GM13977 (cell line): ENCODE measurements at places on chromosomes 7 and 10.

GRCh38 chr7:2708547-2709310, 20.7 kb downstream of the AMZ1 start:
- no peak for DNase-seq

- DNase-seq: no peak
These were observed 6.1 kb upstream of the GRK5 start for GRCh38 chr10:119201233-119201632.

DNA sequence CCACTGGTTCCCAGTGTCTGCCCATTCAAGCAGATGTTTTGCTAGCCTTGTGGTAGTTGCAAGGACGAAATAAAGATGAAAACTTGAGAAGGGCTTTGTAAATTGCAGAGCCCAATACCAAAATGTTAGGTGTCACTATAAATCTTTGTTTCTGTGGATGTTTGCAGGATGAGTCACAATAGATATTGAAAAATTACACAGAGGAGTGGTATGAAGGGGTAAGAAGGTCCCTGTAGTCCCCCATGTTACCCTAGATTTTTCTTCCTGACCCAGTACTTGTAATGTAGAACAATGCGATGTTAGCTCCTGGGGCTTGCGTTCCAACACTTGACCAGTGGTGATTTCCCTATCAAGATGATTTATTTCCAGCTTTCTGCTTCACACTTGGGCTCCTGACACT, 102.6 kb upstream of the LYZL1 start:
- DNase-seq: no peak

DNA sequence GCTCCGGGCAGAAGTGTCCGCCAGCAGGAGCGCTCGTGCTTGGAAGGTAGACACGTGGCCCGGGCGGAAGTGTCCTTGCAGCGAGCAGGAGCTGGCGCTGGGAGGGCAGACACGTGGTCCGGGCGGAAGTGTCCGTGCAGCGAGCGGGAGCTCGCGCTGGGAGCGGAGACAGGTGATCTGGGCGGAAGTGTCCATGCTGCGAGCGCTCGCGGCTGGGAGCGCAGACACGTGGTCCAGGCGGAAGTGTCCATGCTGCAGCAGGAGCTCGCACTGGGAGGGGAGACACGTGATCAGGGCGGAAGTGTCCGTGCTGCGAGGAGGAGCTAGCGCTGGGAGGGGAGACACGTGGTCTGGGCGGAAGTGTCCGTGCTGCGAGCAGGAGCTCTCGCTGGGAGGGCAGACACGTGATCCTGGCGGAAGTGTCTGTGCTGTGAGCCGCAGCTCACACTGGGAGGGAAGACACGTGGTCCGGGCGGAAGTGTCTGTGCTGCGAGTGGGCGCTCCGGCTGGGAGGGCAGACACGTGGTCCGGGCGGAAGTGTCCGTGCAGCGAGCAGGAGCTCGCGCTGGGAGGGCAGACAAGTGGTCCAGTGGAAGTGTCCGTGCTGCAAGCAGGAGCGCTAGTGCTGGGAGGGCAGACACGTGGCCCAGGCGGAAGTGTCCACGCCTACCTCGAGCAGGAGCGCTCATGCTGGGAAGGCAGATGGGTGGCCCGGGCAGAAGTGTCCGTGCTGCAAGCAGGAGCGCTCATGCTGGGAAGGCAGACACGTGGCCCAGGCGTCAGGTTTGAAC, 41.1 kb upstream of the PRKAR1B start:
- DNase-seq: no peak

DNA sequence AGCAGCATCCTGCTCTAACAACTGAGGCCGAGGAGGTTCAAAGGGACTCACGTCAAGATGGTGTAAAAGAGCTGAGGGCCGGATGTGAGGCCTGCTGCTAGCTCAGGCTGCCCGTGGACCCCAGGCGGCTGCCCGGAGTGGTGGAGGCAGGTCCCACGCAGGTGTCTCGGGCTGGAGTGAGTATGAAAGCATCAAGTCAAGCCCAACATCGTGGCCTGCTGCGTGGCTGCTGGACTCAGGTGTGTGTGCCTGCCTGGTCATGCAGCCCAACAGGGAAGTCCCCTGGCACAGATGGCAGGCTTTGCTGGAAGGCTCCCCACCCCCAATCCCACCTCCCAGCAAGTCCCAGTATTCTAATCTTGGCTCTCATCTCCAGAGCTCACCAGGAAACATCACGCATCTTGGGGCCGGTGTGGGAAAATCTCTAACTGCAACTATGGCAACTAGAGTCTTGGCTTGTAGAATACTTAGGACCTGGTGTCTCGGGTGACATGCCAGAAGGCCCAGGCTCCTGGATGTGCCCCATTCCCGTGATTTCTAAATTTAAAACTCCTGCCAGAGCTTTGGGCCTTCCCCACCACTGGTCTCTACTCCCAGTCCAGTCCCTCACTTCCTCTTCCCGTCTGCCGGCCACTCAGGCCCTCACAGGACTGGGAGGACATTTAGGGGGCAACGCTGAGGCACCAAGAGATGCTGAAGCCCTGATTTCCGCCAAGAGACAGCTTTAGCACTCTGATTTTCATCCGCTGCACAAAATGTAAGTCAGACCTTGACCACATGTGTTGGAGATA, 85.9 kb downstream of the PRKAG2 start:
- no peak for DNase-seq

- DNase-seq: peak; percentile 61
These were observed 9.4 kb upstream of the GATA3 start for GRCh38 chr10:8044908-8045725.

DNA sequence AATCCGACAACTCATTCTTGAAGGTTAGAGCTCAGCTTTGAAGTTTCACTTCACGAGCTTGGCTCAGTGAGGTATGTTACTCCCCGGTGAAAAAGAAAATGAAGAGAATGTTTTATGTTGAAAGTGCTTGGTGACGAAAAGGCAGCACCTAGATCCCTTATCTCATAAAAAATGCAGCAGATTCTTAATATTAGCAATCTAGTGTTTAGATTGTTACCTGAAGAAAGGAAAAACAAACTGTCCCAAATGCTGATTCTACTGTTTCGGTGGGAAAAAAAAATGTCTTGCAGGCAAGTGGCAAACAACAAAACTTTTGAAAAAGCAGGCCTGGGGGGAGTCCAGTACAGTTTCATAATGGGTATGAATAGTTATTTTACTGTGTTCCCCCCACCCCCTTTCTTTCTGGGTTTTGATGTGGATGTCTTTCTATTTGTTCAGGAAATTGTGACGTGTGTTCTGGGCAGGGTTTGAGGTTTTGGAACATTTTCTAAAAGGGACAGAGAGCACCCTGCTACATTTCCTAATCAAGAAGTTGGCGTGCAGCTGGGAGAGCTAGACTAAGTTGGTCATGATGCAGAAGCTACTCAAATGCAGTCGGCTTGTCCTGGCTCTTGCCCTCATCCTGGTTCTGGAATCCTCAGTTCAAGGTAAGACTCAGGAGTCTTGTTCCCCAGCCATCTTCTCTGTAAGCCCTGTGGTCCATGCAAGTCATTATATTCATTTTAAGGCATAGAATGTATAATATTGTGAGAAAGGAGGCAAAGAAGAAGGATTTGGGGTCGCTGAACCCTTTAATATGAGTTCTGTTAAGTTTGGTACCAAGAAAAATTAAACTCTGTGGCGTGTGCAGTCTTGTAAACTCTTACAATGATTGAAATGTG, at the start of gene SRGN:
SRGN (plus strand) TSS at position 514 of the 881 bp plus-strand sequence; CDS start at position 569, 55 bp downstream.
- DNase-seq: peak; percentile 72

- no peak for DNase-seq
These were observed 1214.8 kb downstream of the SORCS1 start for GRCh38 chr10:105949721-105950120.
